ENCODE measurements at places on chromosomes 1 and 21. TPM values are rescaled to one million over a fixed set of nuclear protein-coding genes. Genes with fewer than 3 reads are reported as not detected.

The LAMC2 gene
- total RNA-seq = 1.2 TPM

The LEMD1 gene
- not detected for total RNA-seq

GRCh38 chr1:65812065-65812464, 19.4 kb downstream of the PDE4B start:
- peaks cover 6% of the 10 kb centered on the region for H3K27me3 ChIP-seq
- H3K27ac ChIP-seq = no peak overlapping the region
- peak; percentile 12 for DNase-seq
- peaks cover 4% of the 10 kb centered on the region for H3K4me1 ChIP-seq

DNA sequence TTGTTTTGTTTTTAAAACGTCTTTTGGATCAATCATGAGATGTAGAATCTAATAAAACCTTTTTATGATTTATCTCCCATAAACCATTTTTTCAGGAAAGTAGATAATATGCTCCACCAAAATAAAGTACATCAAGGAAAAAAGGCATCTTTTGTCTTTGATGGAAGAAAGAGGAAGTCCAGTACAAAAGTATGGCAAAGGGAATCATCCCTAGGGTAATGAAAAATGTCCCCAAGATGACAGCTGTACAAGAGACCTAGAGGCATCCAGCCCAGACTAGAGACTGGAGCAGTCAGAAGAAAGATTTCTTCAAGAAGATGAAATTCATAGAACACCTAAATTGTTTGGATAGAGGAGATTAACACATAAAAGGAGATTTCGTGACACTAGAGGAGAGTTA, 32.3 kb upstream of the GFI1 start:
- peaks cover 4% of the 10 kb centered on the region for H3K36me3 ChIP-seq
- no peak for DNase-seq
- H3K27ac ChIP-seq = no peak overlapping the region

DNA sequence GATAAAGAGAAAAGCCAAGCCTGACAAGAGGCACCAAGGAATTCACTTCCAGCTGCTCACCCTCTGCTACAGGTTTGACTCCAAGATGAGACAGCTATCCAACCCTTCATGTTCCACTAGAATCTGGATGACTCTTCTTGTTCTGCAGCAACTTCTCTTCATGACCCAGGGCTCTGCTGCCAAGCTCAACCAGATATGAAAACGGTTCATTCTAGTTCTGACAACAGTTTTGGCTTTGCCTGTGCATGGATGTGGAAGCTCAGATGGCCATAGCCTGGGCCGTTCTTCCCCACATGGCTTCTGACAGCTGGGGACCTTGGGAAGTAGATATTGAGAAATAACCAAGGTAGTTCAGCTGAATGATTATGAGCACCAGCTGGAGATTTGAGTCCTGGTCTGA, 13.7 kb downstream of the PI4KB start:
- H3K36me3 ChIP-seq = peaks cover 49% of the 10 kb centered on the region
- H3K27me3 ChIP-seq = no peaks in the 10 kb centered on the region
- peaks cover 80% of the 10 kb centered on the region for H3K4me1 ChIP-seq
- no peak overlapping the region for H3K4me3 ChIP-seq
- H3K27ac ChIP-seq = peak overlapping the region; percentile 80
- peak; percentile 48 for DNase-seq

DNA sequence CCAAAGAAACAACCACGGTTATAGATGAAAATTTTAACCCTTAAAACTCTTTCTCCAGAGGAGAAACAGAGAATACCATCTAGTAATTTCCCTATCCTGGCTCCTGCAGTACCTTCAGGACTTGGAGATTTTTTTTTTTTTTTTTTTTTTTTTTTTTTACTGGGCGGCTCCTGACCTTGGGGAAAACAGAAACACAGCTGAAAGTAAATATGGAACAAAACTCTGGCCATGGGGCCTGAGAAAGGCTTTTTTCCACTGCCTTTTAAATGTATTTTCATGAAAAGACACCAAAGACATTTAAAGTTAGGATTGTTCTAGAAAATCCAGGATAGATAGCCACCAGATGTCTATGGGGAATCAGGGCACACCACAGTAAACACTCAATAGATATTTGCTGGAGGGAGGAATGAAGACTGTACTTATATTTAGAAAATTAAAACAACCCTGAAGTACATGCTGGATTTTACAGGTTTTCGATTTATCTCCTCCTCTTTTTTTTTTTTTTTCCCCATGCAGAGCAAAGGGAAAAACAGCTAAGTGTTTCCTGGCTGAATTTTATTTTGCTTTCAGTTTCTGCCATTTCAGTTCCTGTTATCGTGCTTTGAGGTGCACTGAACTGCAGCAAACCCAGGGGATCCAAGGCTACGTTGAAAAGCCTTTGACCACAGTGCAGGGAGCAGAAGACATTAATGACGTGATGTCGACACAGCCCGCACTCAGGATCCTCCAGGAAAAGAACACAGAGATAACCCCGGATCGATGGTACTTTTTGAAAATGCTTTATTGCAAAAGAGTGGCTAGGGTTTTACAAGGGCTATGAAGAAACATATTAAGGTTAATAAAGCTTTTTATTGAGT, 35.7 kb upstream of the CNN3 start:
- H3K27ac ChIP-seq = peak overlapping the region; percentile 88
- DNase-seq = no peak
- no peaks in the 10 kb centered on the region for H3K36me3 ChIP-seq
- H3K4me1 ChIP-seq = peaks cover 20% of the 10 kb centered on the region

DNA sequence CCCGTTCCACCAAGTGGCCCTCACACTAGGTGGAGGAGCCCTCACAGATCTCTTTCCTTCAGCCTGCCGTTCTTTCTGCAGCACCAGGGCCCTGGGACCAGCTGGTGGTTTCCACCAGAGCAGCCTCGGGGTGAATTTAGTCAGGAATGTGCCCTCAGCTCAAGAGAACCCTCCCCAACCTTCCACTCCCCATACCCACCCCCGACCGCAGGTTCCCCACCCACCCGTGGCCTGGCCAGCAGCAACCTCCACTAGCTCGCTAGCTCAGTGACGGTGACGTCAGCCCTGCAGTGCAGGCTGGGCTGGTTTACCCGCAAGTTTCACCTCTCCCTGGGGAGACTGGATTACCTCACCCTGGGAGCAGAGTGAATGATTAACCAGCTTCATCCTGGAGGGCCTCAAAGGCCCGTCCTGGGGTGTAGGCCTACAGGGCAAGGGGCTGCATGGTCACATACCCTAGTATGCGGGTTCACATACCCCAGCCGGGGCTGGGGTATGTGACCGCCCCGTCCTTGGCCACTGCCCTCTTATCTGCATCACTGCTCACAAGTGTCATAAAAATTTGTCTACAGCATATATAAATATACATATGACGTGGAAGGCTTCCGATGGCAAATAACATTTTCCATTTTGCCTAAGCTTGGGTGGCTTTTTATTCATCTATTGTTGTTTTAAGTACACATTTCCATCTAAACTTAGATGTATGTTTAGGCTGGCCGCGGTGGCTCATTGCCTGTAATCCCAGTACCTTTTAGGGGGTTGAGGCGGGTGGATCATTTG, 24.5 kb downstream of the ELF3 start:
- H3K4me1 ChIP-seq = peaks cover 3% of the 10 kb centered on the region
- DNase-seq = peak; percentile 71
- H3K27me3 ChIP-seq = no peaks in the 10 kb centered on the region
- no peak overlapping the region for H3K4me3 ChIP-seq
- H3K27ac ChIP-seq = no peak overlapping the region

All from left ventricle myocardium inferior (tissue), 1 donor.